HuH-7.5 (cell line): ENCODE measurements at places on chromosomes 7 and 10.

DNA sequence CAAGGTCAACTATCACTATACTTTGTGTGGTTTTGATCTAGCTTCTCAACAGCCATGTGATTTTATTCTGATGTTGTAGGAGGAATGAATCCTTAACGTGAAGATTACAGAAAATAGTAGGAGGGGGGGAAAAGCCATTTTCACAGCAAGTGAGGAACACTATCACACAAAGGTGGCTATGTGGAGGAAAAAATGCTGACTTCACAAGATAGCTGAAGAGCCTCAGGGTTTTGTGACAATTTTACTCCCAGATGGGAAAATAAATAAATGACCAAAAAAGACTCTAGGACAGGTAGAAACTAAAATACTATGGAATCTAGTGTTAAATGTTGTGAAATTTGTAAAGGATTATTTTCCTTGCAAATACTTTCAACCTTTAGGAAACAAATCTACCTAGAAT, 281.0 kb downstream of the ADRA2A start:
- no peak for DNase-seq

- no peak for DNase-seq
Observed at GRCh38 chr10:24889639-24890038, 62.8 kb downstream of the PRTFDC1 start.

DNA sequence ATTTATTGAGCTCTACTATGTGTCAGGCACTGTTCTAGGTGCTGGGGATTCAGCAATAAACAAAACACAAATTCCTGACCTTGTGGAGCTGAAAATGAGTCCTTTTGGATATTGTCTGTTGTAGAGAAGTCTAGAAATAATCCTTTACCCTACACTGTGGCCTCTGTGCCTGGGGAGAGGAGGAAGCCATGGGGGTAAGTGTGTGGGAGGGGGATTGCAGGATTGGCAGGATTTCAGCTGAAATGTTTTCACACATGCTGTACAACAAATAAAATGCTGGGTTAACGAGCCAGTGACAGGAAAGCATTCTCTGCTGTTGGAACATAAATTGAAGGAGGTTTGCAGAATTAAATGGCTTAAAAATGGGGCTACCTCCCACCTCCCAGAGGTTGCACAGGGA, 189.4 kb downstream of the FANK1 start:
- no peak for DNase-seq

DNA sequence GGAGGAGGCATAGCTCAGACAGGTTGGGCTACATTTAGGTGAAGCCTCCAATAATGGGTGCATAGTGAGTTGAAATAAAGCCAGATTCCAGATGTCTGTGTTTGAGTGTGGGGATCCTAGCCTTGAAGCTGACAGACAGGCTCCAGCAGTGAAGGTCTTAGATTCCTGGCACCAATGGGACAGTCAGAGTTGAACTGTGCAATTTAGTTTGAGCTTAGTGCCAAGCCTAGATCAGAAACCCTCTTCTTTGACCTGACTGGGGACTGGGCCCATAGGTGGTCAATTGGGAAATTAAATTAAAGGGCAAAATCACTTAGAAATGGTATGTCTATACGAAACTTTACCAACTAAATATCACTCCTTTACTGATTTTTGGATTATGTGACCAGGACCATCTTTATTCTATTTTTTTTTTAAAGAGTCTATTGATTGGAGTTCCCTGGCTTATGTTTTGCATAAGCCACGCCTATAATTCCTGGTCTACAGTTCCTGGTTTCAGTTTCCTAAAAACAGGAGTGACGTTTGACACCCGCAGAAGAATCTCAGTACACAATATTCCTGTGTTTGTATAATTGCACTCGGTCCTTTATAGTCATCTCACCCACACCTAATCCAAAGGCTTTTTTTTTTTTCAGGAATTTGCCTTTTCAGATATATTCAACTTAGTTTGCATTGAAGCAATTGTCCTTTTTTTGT, 201.4 kb downstream of the GFRA1 start:
- DNase-seq: no peak

- DNase-seq: no peak
Observed at GRCh38 chr10:70302292-70302691, 18.5 kb upstream of the NPFFR1 start.

GRCh38 chr10:45282061-45282460, 33.3 kb downstream of the OR13A1 start:
- DNase-seq: no peak

DNA sequence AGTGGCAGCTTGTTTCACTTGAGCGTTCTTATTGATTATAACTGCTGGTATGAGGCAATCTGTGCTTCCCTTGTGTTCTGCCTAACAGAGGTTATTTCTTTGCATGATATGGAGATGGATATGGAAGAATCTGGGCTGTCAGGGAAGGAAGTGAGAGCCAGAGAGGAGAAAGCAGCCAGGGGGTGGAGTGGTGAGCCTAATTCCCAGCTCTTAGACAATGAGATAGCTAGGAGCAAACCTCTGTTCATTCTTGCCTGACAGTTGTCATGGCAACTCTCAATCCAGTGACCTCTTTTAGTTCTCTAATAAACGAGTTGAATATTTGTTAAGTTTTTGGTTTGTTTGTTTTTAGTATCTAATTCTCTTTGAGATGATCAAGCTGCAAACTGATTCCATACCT, 214.3 kb downstream of the NRG3 start:
- no peak for DNase-seq

GRCh38 chr7:29841926-29842701, 35.8 kb downstream of the WIPF3 start:
- DNase-seq: no peak

- no peak for DNase-seq
Observed at GRCh38 chr10:60042262-60042661, 135.9 kb upstream of the CCDC6 start.

DNA sequence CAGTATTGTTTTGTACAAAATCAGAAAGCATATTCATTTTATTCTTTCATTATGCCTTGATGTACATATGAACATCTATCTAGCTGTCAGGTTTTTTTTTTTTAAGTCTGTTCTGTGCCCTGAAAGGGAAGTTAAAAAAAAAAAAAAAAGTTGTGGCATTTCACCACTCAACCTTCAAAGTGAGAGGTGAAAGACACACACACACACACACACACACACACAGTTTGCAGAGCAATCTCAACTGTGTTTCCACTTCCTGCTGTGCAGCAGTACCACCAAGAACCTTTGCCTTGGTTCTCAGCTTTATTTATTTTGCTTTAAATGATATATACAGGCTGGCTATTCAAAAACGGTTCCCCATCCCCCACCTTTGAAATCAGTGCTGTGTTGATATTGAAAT, 955.6 kb downstream of the GATA3 start:
- no peak for DNase-seq

GRCh38 chr10:98456043-98456570, 9.4 kb upstream of the HPS1 start:
- DNase-seq: no peak

GRCh38 chr10:102452672-102453340, 1.5 kb upstream of the C10orf95 start:
- DNase-seq: no peak

DNA sequence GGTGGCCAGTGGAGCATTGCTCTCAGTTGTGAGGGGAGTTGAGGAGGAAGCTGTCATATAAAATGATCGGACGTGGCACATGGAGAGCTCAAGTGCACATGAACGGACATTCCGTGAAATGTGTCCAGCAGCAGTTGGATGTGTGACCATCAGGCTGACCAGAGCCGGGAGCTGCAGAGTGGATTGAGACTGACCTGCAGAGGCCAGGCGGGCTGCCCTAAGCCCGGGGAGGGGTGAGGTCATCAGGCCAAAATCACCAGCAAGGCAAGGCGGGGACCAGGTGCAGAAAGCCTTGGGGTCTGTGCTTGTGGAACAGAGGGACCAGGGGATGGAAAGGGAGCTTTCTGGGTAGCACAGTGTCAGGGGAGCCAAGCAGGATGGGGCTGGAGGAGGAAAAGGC, 279.5 kb downstream of the CELF2 start:
- DNase-seq: no peak

GRCh38 chr7:1290026-1290678, 57.5 kb downstream of the UNCX start:
- peak; percentile 45 for DNase-seq

GRCh38 chr10:4068629-4069028, 283.6 kb upstream of the KLF6 start:
- no peak for DNase-seq

DNA sequence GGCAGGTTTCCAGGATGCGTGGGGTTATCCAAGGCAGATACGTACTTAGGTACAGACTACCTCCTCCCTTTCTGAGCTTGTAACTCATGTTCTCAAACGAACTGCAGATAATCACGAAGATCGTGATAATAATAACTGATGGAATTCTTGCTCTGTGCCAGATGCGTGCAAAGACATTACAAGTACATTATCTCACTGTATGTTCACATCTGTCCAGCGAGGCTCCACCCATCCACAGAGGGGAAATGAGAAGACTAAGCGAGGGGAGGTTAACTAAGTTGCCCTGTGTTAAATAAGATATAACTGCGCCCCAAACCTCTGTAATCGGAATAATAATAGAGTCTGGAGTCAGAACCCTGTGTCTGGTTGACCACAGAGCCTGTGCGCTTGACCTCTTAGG, 1.9 kb downstream of the GALNT17 start:
- no peak for DNase-seq

DNA sequence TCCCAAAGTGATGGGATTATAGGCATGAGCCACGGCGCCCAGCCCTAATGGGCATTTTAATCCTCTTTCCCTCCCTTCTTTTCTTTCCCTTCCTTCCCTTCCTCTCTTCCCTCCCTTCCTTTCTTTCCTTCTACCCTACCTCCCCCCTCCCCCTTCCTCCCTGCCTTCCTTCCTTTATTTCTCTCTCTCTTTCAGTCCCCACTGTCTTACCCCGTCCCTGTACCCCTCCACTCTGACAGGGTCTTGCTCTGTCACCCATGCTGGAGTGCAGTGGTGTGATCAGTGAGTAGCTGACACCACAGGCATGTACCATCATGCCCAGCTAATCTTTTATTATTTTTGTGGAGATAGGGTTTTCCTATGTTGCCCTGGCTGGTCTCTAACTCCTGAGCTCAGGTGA, 24.2 kb downstream of the LCOR start:
- DNase-seq: no peak

DNA sequence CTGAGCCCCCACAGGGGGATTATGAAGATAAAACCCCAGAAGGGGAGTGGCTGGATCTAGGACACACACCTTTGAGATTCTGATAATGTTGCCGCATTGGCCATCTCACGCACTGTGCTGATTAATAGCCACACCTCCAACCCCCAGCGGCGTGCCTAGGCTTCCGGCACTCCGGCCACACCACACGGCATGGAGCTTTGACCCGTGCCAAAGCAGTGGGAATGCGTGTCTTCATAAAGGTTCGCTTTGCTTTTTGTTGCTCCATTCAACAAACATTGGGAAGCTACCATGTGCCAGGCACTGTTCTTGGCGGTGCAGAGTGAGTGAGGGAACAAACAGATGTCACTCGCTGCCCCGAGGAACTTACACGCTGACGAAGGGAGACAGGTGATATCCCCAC, 117.6 kb downstream of the TCERG1L start:
- no peak for DNase-seq

DNA sequence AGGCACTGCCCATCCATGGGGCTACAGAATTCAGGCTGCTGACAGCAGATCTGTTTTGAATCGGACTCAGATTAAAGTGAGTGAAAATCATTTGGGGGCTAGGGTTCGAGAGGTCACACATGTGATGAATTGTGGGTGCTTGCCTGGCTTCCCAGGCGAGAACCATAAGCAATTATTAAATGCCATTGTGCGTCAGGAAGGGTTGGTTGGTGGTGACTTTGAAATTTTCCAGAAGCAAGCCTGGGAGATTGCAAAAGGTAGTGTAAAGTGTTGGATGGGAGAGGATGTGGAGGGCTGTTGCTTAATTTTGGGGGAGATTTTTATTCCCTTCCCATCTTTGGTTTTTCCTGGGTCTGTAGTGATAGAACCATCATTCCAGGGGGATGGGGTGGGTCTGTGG, 34.6 kb downstream of the LRMDA start:
- DNase-seq: no peak

DNA sequence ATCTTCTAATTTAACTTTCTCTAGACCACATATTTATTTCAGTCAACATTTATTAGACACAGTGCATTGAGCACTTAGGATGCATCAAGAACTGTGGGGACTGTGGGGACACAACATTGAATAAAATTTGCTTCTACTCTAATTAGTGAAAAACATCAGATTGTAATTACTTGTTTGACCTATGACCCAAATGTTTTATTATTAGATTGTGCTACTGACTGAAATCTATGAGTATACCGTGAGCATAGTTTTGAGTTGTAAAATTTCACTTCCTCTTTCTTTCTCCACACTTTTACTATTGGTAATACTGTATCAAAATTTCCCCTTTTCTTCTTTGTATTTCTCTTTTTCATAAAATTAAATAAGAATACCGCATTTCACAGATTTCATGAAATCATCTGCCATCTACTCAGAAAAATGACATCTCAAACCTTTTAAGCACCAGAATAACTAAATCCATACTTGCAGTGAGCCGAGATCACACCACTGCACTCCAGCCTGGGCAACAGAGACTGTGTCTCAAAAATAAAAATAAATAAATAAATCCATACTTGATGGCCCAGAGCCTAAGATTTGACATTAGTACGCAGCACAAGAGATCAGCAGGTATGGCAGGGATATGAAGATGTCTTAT, 25.4 kb upstream of the INPP5F start:
- DNase-seq: no peak

DNA sequence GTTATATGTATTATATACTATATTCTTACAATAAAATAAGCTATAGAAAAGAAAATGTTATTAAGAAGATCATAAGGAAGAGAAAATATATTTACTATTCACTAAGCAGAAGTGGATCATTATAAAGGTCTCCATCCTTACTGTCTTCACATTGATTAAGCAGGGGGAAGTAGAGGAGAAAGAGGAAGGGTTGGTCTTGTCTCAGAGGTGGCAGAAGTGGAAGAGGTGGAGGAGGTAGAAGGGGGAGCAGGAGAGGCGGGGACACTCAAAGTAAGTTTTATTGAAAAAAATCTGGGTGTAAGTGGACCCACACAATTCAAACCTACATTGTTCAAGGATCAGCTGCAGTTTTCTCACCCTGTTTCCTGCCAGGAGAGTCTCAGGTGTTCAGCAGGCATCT, 28.9 kb upstream of the ERCC6 start:
- no peak for DNase-seq

DNA sequence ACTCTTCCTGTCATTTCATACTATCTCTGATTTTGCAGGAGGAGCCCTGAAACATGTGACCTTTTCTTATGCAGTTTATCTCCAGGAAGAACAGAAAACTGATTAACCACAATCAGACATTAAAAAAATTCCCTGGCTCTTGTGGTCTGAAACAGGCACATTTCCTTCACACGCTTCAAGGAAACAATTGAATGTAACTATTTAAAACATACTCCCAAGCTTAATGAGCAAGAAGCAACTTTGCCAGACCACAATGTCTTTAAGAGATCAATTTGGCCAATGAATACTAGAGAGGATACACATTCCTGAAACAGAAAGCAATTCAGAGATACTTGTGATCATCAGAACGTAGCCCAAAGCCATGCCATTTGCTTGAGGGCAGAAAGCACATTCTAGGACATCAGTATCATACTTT, 65.8 kb downstream of the PIP4K2A start:
- no peak for DNase-seq
